ENCODE measurements at places on chromosomes 11 and 22. TPM values are rescaled to one million over a fixed set of nuclear protein-coding genes. Genes with fewer than 3 reads are reported as not detected.
A peak's percentile ranks its signal among the peaks of the same experiment; 100 is the strongest.

- peaks cover 1% of the 10 kb centered on the region for H3K27me3 ChIP-seq
- no peak for DNase-seq
- peaks cover 21% of the 10 kb centered on the region for H3K4me1 ChIP-seq
- peak overlapping the region; percentile 68 for H3K27ac ChIP-seq
- H3K36me3 ChIP-seq: no peaks in the 10 kb centered on the region
Observed at GRCh38 chr11:66373265-66373664, 1.7 kb upstream of the SLC29A2 start.

GRCh38 chr11:13052130-13052571 lies 43.0 kb downstream of the RASSF10 start:
- H3K4me1 ChIP-seq: peaks cover 4% of the 10 kb centered on the region
- H3K36me3 ChIP-seq: no peaks in the 10 kb centered on the region

DNA sequence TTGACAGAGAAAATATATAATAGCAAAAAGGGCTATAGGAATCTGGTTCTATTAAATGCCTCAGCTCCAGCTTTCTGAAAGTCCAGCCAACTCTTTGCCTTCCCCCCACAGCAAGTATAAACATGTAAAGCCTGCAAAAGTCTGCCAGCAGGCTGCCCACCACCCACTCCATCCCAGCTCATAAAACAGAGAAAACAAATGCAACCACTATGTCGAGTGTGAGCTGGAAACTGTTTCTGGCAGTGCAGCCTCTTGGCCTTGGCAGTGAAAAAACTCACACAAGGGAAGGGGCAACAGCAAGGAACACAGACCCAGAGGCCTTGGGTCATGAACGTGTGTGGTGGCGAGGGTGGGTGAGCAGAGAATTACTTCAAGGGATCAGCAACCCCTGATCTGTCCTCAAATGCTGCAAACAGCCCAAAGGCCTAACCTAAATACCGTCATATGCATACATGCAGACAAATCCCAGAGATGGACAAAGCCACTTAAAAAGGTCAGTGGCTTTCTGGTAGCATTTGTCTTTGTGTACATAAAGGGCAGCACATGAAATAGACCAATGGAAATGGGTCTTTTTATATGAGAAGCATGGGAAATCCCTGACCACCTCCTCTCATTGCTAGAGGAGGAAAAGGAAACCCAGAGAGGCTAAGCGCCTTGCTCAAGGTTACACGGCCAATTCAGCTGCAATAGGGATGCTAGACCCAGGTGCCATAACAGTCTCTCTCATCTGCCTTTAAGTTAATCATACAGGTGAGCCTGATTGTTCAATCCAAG lies 74.8 kb downstream of the NAT10 start:
- no peak overlapping the region for H3K4me3 ChIP-seq
- H3K27me3 ChIP-seq: no peaks in the 10 kb centered on the region
- H3K27ac ChIP-seq: no peak overlapping the region
- H3K36me3 ChIP-seq: no peaks in the 10 kb centered on the region
- DNase-seq: no peak

DNA sequence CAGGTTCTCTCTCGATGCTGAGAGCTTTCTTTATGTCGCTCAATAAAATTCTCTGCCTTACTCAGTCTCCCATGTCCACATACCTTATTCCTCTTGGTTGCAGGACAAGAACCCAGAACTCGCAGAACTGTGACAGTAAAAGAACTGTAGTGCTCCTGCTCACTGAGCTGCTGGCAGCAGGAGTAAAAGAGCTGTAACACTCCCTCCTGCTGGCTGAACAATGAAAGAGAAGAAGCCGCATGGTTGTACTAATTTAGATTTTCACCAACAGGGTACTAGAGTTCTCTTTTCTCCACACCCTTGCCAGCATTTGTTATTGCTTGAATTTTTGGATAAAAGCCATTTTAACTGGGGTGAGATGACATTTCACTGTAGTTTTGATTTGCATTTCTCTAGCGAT lies 433.2 kb downstream of the GUCY1A2 start:
- no peak overlapping the region for H3K27ac ChIP-seq
- peaks cover 3% of the 10 kb centered on the region for H3K36me3 ChIP-seq
- H3K4me1 ChIP-seq: no peaks in the 10 kb centered on the region

DNA sequence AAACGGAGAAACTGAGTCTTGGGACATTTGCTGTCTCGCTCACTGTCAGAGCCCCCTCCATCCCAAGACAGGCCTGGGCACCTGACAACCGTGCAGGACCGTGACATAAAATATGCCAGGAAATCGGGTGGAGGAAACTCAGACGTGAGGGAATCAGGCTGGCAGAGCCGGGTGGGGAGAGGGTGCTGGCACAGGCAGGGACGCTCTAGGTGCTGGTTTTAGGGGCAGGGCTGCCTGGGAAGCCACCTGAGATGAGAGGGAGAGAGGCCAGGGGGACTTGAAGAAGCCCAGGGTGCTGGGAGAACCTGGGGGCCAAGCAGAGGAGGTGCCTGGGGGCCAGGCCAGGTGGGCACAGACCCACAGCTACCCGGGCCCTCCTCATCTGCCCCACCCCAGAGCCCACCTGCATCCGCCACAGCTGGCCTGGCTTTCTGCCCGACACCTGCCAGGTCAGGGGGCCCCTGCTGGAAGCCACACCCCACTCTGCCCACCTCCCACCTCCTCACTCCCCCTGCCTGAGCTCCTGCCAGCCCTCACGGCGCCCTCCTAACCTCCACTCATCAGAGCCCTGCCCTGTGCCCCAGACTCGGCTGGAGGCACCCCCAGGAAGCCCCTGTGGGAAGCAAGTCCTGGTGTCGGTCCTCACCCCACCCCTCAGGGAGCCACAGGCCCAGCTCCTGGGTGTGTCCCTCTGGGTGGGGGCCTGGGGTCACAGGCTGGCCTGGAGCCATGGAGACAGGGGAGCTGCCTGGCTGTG lies 27.3 kb upstream of the MUC5AC start:
- DNase-seq: no peak
- H3K27ac ChIP-seq: no peak overlapping the region
- no peaks in the 10 kb centered on the region for H3K36me3 ChIP-seq
- peaks cover 3% of the 10 kb centered on the region for H3K27me3 ChIP-seq
- H3K4me1 ChIP-seq: no peaks in the 10 kb centered on the region

GRCh38 chr11:72642043-72642883 lies 32.0 kb downstream of the PDE2A start:
- H3K36me3 ChIP-seq: no peaks in the 10 kb centered on the region
- H3K4me1 ChIP-seq: peaks cover 4% of the 10 kb centered on the region
- no peak overlapping the region for H3K27ac ChIP-seq
- H3K4me3 ChIP-seq: peak overlapping the region; percentile 56

DNA sequence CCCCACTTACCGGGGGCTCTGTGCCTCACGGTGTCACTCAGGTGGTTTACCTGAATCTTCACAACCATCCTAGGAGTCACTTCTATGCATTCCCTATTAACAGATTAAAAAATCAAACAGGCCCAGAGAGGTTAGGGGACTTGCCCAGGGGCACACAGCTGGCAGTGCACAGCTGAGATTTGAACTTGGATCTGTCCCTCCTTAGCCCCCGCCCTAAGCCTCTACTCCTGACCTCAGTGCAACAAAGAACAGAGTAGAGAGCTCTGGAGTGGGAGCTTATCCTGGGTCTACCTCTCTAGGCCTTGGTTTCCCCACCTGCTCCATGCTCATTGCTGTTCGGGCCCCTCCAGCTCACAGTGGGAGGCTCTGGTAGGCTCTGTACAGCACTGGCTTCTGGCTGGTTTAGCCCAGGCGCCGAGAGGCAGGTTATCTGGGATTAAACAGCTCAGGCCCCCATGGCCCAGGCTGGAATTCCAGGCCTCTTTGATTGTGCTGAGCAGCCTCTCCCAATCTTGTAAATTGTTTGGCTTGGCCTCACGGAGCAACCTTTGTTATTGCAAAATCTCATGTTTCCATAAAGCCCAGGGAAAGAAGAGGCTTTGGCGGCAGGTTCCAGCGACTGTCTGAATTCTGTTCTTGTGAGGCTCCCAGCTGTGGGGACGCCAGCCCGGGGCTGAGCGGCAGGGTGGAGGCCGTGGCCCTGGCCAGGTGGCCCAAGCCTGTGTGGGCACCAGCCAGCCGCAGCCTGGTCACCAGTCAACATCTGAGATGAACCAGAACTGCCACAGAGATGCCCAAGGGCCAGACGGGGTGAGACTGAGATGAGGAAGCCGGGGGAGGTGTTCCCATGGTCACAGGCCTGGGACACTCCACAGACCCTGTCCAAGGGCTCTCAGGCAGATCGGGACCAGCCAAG lies 28.9 kb upstream of the SHISAL1 start:
- H3K4me3 ChIP-seq: no peak overlapping the region
- no peak for DNase-seq
- no peak overlapping the region for H3K27ac ChIP-seq
- H3K36me3 ChIP-seq: no peaks in the 10 kb centered on the region

The RBMXL2 gene
- total RNA-seq: 0.16 TPM

The UCP2 gene
- total RNA-seq: 27.7 TPM

The DEPDC5 gene
- 31.0 TPM for total RNA-seq

The CARD18 gene
- not detected for total RNA-seq

The IL18BP gene
- total RNA-seq: 20.9 TPM

The RASD2 gene
- total RNA-seq: 0.14 TPM
